ENCODE measurements at places on chromosomes 11 and 22.
A peak's percentile ranks its signal among the peaks of the same experiment; 100 is the strongest.

GRCh38 chr11:133985981-133986944 lies 29.5 kb upstream of the IGSF9B start:
- DNase-seq: no peak

DNA sequence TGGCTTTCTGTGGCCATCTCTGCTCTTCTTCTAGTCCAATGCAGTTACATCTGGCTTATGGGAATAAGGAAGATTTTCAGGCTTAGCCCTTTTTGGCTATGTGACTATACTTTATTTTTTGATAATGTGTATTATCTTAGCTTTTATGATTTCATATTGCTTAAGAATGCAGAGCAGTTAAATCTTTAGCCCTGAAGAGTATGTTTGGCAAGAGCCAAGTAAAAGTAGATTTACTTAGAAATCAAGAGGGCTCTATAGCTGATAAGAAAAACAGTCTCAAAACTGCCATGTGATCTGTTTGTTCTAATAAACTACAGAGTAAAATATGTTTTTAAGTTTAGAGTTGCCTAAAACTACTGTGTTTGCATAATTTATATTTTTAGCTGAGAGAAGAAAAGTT lies 61.2 kb downstream of the RNF169 start:
- DNase-seq: no peak

- DNase-seq: no peak
Observed at GRCh38 chr11:118886681-118887111, 3.0 kb downstream of the CXCR5 start.

DNA sequence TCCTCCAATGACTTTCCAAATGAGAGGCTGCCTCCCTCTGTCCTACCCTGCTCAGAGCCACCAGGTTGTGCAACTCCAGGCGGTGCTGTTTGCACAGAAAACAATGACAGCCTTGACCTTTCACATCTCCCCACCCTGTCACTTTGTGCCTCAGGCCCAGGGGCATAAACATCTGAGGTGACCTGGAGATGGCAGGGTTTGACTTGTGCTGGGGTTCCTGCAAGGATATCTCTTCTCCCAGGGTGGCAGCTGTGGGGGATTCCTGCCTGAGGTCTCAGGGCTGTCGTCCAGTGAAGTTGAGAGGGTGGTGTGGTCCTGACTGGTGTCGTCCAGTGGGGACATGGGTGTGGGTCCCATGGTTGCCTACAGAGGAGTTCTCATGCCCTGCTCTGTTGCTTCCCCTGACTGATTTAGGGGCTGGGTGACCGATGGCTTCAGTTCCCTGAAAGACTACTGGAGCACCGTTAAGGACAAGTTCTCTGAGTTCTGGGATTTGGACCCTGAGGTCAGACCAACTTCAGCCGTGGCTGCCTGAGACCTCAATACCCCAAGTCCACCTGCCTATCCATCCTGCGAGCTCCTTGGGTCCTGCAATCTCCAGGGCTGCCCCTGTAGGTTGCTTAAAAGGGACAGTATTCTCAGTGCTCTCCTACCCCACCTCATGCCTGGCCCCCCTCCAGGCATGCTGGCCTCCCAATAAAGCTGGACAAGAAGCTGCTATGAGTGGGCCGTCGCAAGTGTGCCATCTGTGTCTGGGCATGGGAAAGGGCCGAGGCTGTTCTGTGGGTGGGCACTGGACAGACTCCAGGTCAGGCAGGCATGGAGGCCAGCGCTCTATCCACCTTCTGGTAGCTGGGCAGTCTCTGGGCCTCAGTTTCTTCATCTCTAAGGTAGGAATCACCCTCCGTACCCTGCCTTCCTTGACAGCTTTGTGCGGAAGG lies 2.9 kb downstream of the APOC3 start:
- no peak for DNase-seq

GRCh38 chr11:119474682-119475596 lies 52.0 kb upstream of the THY1 start:
- peak; percentile 82 for DNase-seq

All from EH (cell line).